ENCODE measurements at places on chromosomes 5 and 9.

GRCh38 chr5:151280443-151280842 lies 23.1 kb downstream of the SLC36A3 start:
- H3K4me3 ChIP-seq: no peak overlapping the region
- no peaks in the 10 kb centered on the region for H3K27me3 ChIP-seq
- no peak for DNase-seq
- no peak overlapping the region for H3K27ac ChIP-seq
- H3K36me3 ChIP-seq: no peaks in the 10 kb centered on the region

- H3K27me3 ChIP-seq: no peaks in the 10 kb centered on the region
- H3K36me3 ChIP-seq: no peaks in the 10 kb centered on the region
- H3K4me3 ChIP-seq: no peak overlapping the region
- H3K4me1 ChIP-seq: no peaks in the 10 kb centered on the region
These were observed 70.3 kb upstream of the TARS1 start for GRCh38 chr5:33370466-33370859.

DNA sequence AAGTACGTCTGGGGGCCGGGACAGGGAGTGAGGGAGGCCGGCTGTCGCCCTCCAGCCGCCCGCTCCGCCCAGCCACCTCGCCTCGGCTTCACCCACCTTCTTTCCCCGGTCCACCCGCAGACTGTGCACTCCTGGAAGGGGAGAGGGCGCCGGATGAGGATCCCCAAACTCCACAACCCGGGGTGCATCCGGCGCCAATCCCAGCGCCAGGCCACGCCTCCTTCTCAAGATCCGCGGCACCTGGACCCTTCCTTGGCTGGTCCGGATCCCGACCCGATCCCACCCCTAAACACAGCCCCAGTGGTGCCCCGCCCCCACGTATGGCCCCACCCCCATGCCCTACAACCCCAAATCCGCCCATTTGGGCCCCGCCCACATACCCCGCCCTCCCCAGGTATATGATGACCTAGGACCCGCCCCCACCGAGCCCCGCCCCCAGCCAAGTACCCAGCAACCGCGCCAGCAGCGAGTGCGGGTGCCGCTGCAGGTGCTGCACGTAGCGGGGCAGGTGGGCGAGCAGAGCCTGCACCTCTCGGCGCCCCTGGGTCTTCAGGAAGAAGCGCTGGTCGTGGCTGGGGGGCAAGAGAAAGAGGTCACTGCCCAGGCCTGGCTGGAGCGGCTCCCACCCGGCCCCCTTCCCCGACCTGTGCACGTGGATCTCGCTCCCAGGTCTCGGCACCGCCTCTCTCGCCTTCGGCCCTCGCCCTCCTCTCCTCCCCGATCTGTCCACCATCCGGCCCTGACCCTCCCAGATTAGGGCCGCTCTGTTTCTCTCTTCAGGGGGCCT lies 3.2 kb downstream of the PIP5KL1 start:
- peak; percentile 97 for DNase-seq
- peaks cover 27% of the 10 kb centered on the region for H3K4me1 ChIP-seq
- H3K4me3 ChIP-seq: peak overlapping the region; percentile 94
- H3K36me3 ChIP-seq: no peaks in the 10 kb centered on the region
- no peak overlapping the region for H3K27ac ChIP-seq

- no peak overlapping the region for H3K27ac ChIP-seq
- no peaks in the 10 kb centered on the region for H3K36me3 ChIP-seq
- peaks cover 5% of the 10 kb centered on the region for H3K4me1 ChIP-seq
- no peak overlapping the region for H3K4me3 ChIP-seq
These were observed 68.4 kb upstream of the SLC1A1 start for GRCh38 chr9:4421847-4422246.

DNA sequence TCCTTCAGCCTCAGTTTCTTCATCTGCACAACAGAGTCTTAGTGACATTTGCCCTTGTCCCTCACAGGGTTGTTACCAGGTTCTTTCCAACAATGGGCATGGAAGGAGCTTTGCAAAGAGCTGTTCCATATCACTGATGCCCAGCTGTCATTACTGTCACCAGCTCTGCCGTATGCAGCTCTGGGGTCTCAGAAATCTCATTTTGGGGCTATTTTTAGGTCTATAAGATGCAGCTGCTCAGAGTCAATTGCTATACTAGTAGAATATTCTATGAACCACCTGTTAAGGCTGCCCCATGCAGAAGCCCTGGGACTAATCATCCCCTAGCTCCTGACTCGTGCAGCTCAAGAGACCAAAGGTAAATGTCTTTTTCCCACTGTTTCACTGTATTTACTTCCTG lies 105.1 kb upstream of the TNPO1 start:
- no peaks in the 10 kb centered on the region for H3K36me3 ChIP-seq
- H3K27ac ChIP-seq: no peak overlapping the region
- no peak for DNase-seq
- H3K4me1 ChIP-seq: no peaks in the 10 kb centered on the region
- H3K27me3 ChIP-seq: no peaks in the 10 kb centered on the region

DNA sequence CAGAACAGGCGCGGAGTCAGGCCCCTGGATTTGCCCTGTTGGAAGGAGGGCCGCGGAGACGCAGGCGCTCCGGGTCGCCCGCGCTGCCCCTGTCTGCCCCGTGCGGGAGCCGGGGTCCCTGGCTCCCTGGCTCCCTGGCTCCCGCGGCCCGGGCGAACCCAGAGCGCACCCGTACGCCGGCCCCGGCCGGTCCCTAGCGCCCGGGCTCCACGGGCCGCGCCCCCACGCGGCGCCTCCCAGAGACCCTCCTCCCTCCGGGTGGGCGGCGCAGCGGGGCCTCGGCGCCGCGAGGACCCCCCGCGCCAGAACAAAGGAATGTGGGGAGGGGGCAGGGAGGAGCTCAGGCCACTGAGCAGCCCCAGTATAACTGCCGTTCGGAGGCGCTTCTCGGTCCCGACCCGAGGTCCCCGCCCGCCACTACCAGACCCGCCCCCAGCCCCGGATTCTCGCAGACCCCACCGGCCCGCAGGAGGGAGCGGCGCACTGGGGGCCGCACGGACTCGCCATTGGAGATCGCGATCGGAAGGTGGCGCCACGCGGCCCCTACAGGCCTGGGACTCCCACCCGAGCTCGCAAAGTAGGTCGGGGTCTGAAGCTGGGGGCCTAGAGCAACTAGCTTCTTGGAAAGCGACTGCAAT lies 2.4 kb downstream of the NFIL3 start:
- H3K27ac ChIP-seq: no peak overlapping the region
- H3K4me3 ChIP-seq: peak overlapping the region; percentile 91
- no peaks in the 10 kb centered on the region for H3K36me3 ChIP-seq
- H3K4me1 ChIP-seq: peaks cover 19% of the 10 kb centered on the region
- DNase-seq: peak; percentile 65
- peaks cover 60% of the 10 kb centered on the region for H3K27me3 ChIP-seq

- peaks cover 11% of the 10 kb centered on the region for H3K4me1 ChIP-seq
- no peak overlapping the region for H3K4me3 ChIP-seq
- H3K27ac ChIP-seq: no peak overlapping the region
- H3K36me3 ChIP-seq: no peaks in the 10 kb centered on the region
These were observed 17.6 kb upstream of the MARCHF6 start for GRCh38 chr5:10335711-10336470.

- peak overlapping the region; percentile 75 for H3K4me3 ChIP-seq
- no peak overlapping the region for H3K27ac ChIP-seq
- H3K27me3 ChIP-seq: peaks cover 69% of the 10 kb centered on the region
- peaks cover 4% of the 10 kb centered on the region for H3K4me1 ChIP-seq
These were observed 1.8 kb upstream of the NTRK2 start for GRCh38 chr9:84667571-84668195.

DNA sequence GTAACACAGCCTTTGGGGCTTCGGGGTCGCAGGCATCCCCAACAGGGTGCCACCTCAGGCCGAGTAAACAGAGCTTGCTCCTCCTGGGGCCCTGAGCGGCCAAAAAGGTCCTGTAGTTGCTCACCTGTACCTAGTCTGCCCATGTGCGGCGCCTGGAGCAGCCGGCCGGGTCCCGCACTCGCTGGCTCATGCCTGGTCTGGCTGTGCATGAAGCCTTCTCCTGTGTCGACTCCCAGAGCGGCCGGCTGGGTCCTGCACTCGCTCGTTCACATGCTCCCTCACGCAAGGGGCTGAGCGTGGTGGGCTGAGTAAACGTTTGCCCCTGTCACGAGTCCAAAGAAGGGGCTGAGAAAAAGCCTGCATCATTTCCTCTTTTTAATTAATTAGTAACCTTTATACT lies 162.4 kb upstream of the TUT7 start:
- DNase-seq: no peak
- no peaks in the 10 kb centered on the region for H3K27me3 ChIP-seq
- no peaks in the 10 kb centered on the region for H3K36me3 ChIP-seq
- H3K4me1 ChIP-seq: no peaks in the 10 kb centered on the region
- no peak overlapping the region for H3K4me3 ChIP-seq

DNA sequence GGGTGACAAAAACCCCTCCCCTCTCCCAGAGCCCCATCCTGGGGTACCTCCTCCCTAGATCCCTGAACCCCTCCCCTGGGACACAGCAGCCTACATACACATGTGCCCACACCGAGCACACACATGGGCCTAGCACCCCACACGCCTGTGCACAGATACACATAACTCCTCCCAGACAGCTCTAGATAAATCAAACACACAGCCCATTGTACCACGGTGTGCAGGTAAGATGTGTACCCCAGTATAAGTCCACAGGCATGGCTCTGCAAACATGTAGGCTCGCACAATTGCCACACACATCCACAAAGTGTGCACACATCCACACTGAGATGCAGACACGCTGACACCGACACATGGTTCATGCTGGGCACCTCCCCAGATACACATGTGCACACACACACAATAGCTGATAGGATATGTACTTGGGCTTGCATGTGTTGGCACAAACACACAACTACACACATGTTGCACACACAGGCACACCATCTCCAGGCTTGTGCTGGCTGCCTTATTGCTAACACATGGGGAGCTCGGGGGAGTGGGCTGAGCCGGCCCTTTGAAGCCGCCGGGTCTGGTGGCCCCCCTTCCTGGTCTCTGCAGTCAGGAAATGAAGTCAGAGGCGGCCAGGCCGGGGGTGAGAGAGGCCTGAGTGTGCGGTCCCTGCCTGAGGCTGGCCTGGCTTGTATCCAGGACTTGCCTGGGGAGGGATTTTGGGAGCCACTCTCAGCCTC lies 30.2 kb downstream of the GOLGA2 start:
- DNase-seq: peak; percentile 49
- H3K27me3 ChIP-seq: no peaks in the 10 kb centered on the region
- no peak overlapping the region for H3K27ac ChIP-seq
- peaks cover 19% of the 10 kb centered on the region for H3K4me1 ChIP-seq
- peak overlapping the region; percentile 38 for H3K4me3 ChIP-seq

DNA sequence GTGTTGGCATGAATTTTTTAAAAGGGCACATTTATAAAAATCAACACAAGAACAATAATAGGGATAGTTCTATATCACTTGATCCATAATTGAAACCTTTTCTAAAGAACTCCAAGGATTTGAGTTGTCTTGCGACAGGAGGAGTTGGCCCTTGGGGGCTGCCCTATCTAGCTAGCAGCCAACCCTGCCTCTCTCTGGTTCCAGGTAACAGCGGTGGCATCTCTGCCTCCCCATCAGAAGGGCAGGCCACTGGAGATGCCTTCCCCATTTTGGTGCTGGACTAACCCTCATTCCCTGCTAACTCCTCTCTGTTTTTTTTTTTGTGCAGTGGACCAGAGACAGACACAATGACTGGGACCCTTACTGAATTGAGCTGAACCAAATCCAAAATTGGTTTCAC lies 393.0 kb downstream of the MED10 start:
- H3K27ac ChIP-seq: no peak overlapping the region
- no peak for DNase-seq
- no peak overlapping the region for H3K4me3 ChIP-seq

DNA sequence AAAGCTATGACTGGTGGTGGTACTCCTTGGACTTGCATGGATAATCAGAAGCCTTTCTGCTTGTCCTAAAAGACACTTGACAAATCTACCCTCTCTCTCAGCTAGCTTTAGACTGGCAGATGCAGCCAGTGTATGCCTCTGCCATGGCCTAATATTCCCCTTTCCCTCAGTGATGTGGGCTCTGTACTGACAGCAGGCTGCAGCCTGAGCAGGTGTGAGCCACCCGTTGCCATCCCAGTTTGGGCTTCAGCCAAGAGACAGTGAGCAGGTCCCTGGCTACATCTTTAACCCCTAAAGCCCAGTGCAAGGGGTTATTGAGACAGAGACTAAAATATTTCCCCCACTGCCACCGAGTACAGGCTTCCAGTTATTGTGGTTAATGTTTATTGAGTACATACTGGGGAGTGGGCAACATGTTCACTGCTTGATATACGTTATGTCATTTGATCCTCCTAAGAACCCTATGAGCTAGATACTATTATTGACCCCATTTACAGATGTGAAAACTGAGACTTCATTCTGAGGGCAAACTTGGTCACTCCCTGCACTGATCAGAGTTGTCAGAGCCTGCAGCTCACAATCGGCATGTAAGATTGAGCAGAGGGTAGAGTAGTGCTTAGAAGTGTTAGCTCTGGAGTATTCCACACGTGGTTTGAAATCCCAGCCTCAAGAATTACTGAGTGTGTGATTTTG lies 254.2 kb downstream of the ARHGAP26 start:
- H3K27me3 ChIP-seq: no peaks in the 10 kb centered on the region
- no peak overlapping the region for H3K27ac ChIP-seq
- no peaks in the 10 kb centered on the region for H3K36me3 ChIP-seq
- H3K4me1 ChIP-seq: peaks cover 1% of the 10 kb centered on the region
- no peak overlapping the region for H3K4me3 ChIP-seq

DNA sequence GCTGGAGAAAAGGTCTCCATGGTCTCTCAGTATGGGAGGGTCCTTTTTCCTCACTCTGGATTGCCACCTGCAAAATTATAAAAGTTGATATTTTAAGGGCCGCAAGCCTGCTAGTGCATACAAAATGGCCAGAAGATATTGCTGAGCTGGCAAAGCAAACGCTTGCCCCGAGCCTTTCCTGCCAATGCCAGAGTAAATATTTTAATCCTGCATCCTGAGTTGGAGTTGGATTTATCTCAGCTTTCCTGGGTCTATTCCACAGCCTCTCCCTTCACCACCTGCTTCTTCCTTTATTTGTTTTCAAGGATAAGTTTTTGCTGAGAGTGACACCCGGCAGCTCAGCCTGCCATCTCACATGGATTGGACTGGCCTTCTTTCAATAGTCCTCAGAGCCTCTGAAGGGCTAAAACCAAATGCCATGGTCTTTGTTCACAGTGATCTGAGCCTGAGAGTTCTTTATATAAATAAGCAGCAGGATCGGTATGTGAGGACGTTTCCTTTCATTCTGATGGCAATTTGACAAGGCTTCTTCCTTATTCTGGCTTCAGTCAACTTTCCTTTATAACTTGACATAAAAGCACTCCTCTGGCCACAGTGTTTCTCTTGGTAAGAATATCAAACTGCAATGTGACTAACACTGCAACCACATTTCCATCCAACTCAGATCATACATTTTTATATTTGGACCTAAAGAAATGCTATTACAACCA lies 170.1 kb downstream of the ADAMTS12 start:
- DNase-seq: no peak
- no peak overlapping the region for H3K27ac ChIP-seq
- H3K4me3 ChIP-seq: no peak overlapping the region
- H3K4me1 ChIP-seq: no peaks in the 10 kb centered on the region

GRCh38 chr9:113579283-113580040 lies 115.9 kb downstream of the RGS3 start:
- H3K4me3 ChIP-seq: no peak overlapping the region
- H3K4me1 ChIP-seq: peaks cover 7% of the 10 kb centered on the region
- no peaks in the 10 kb centered on the region for H3K27me3 ChIP-seq

GRCh38 chr5:72572236-72572765 lies 65.1 kb upstream of the ZNF366 start:
- H3K36me3 ChIP-seq: no peaks in the 10 kb centered on the region
- no peaks in the 10 kb centered on the region for H3K27me3 ChIP-seq
- no peaks in the 10 kb centered on the region for H3K4me1 ChIP-seq
- no peak for DNase-seq
- H3K27ac ChIP-seq: no peak overlapping the region
- no peak overlapping the region for H3K4me3 ChIP-seq

Data from GM23338 (cell line).